ENCODE measurements at places on chromosomes 7 and 10.

DNA sequence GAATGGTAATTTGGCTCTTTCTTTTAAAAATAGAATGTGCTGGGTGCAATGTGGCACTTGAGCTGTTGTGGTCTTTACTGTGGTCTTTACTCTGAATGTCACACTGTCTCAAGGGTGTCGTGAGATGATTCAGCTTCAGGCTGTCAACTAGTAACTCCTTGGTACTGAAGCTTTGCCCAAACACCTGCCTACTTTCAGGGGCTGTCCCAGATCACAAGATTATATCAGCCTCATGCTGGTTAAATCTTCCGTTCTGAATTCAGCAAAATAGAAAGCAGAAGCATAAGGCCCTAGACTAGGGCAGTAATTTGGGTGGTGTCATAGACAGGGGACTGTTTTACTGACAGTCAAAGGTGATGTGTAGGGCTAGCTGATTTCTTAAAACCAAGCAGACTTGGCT lies 110.9 kb downstream of the BAMBI start:
- DNase-seq = no peak

DNA sequence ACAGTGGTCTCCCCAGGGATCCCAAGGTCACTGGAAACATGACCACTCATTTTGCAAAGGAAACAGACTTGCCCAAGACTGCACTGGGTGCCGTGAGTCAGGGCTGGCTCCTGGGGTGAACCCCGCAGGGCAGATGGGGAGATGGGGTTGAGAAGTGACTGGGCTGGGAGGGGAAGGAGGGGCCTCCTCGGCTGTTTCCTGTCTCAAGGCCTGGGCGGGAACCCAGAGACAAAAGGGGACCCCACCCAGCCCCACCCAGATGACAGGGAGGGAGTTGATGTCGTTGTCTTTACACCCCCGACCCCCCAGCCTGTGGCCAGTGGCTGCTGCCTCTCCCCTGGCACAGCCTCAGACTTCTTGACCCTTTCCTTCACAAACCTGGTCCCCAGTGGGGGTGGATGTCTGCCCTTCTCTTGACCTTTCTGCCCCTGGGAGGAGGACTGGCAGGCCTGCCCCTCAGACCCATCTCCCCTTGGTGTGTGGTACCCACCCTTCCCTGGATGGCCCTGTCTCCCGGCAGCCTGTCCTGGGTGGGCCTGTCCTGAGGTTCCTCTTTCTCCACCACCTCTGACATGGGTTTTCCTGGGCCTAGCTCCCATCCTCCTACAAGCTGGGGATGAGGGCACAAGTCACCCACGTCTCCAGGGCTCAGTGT lies 1.4 kb downstream of the MYO1G start:
- no peak for DNase-seq

GRCh38 chr7:157446322-157446721 lies 109.5 kb downstream of the DNAJB6 start:
- no peak for DNase-seq

- no peak for DNase-seq
Measured at GRCh38 chr7:97580205-97580604, 151.7 kb upstream of the TAC1 start.

GRCh38 chr10:120931423-120931822 lies 80.3 kb downstream of the WDR11 start:
- no peak for DNase-seq

- no peak for DNase-seq
Measured at GRCh38 chr7:28872226-28872625, 85.9 kb downstream of the TRIL start.

DNA sequence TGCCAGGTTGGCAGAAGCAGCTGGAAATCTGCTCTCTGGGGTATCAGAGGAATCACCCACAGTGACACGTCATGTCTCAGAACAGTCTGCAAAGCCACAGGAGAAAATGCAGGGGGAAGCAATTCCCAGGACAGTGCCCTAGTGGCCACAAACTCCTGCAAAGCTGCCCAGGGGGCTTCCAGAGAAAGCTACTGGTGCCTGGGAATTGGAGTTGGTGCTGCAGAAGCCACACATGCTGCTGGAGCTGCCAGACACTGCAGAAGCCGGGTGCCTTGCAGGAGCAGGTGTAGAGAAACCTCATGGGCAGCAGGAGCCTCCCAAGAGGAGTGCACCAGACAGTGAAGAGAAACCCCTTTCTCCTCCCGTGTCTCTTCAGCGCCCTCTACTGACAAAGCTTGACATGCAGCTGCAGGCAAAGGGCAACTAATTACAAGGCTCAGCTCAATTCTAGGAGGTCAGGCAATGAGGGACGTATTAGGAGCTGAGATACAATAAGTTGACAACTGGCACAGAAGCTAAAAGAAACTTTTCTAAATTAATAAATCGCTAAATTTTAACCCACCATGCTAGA lies 30.2 kb upstream of the NUB1 start:
- DNase-seq = no peak

- no peak for DNase-seq
Measured at GRCh38 chr7:108014747-108015682, 12.1 kb upstream of the LAMB1 start.

DNA sequence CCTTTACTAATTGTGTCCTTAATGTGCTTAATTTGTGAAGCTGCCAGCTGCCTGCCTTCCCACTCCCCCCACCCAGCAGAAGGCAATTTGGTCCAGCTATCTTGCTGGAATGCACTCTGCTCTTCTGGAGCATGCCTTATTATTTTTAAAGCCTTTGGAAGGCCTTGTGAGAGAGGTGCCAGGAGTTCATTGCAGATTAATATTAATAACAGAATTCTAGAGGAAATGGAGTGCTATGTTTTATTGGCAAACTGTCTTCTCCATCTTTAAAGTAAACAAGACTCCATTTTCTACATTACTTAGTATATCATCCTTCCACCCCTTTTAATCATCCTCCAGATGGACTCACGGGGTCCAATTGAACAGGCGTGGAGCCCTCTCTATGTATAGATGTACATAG lies 50.8 kb upstream of the ZNF32 start:
- no peak for DNase-seq

GRCh38 chr10:110443239-110444003 lies 54.3 kb upstream of the DUSP5 start:
- no peak for DNase-seq

GRCh38 chr10:94264085-94264484 lies 98.7 kb downstream of the NOC3L start:
- DNase-seq = no peak

DNA sequence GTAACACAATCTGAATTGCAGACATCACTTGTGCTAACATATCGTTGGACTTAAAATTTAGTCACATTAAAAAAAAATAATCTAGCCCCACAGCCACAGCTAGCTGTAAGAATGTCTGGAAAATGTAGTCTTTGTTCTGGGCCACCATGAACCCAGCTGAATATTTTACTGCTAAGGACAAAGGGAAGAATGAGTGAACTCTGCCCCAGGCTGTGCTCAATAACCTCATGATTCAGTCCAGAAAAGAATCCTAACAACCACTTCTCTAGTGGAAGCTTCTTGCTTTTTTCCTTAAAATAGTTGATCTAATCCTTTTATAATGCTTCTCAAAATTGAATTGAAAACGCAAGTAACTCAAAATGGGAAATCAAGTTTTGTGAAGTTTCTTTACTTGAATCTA lies 25.6 kb upstream of the SOSTDC1 start:
- no peak for DNase-seq

DNA sequence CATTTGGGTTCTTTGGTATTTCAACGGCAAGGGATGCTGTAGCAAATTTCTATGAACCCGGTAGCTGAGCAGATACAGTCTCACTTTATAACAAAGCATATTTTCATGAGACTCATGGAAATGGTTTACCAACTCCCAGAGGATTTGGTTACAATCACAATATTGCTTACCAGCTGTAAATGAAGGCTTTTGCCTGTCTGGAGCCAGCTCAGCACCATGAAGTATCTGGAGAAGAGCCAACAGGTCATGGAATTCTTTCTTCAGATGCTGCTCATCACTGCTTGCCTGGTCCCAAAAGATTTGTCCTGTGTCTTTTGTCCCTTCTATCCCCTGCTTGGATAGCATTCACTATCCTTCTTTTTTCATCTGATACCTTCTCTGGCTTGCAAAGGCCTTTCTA lies 316.9 kb upstream of the PHYHIPL start:
- no peak for DNase-seq
